Fibroblast of upper back skin (primary cell): ENCODE measurements at places on chromosomes 6 and 20.

DNA sequence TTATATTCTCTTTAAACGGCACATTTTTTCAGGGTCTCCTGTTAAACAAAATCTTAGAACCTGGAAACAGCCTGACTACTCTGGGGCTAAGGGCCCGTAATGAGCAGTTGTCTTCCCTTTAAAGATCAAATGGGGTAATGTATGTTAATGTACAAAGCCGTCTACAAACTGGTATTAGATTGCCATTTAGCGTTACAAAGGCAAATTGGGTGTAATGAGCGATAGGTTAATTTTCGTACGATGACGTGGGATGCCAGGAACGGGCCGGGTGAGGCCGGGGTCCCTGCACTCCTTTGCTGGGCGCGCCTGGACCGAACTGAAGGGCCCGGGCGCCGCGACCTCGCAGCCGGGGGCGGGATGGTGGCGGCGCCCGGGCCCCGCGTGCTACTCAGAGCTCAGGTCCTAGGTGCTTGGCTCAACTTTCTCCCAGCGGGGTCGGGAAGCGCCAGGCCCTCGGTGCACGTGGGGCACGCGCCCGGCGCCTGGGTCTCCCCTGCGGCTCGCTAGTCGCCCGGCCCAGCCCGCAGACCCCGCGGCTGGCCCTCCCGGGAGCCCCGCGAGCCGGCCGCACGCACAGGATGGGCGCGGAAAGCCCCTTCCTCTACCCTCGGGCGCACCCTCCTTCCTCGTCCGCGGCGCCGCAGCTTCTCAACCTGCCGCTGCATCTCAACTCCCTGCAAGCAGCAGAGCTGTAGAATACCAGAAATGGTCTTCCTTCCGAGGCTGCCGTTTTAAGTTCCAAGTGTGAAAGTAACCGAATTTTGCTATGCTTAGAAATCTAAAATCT is 5.9 kb downstream of the NKX2-4 start:
- DNase-seq = no peak

DNA sequence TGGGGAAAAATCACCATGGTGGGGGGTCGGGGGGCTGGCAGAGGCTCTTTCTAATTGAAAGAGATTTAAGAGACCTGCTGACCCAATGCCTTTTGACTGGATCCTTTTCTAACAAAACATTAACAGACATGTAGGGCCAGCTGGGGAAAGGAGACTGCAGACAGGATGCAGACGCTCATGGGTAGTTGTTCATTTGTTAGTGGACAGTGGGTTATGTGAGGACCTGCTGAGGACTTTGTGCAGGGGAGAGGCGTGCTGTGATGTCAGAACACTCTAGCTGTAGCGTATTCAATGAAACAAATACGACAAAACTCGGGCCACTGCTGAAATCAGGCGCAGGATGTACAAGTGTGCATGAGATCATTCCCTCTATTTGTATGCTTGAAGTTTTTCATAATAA is 1.2 kb downstream of the IP6K3 start:
- DNase-seq = no peak

- DNase-seq = peak; percentile 53
These were observed 290.2 kb downstream of the BTBD3 start for GRCh38 chr20:12207875-12208274.

DNA sequence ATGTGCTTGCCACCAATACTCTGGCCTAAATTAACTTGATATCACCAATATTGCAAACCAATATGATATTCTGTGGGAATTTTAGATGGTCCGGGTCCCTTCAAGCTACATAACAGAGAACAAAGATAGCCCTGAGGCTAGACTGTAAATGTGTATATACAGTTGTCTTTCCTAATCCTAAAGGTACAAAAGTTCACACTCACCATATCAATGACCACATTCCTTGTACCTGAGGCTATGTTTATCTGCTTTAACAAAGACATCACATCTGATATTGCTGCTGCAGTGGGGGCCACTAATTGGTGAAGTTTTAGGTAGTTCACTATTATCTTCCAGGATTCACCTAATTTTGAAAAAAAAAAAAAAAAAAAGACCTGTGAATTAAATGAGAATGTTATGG is 38.6 kb upstream of the VGLL2 start:
- DNase-seq = no peak

DNA sequence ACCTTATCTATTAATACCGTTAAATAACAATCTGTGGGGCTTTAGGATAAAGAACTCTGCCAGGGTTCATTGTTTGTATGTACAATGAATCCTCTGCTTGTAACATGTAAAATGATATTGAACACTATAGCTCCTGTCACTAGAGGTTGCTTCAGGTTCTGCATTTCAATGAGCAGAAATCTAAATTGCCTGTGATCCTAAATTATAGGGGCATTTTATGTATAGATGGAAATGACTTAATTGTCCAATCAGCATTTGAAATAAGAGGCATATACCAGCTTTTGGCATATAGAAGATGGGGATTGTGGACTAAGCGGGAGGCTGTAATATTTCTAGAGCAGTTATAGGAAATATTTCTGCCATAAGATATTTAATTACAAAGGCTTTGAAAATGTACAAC is 2.0 kb downstream of the NCOA3 start:
- no peak for DNase-seq

DNA sequence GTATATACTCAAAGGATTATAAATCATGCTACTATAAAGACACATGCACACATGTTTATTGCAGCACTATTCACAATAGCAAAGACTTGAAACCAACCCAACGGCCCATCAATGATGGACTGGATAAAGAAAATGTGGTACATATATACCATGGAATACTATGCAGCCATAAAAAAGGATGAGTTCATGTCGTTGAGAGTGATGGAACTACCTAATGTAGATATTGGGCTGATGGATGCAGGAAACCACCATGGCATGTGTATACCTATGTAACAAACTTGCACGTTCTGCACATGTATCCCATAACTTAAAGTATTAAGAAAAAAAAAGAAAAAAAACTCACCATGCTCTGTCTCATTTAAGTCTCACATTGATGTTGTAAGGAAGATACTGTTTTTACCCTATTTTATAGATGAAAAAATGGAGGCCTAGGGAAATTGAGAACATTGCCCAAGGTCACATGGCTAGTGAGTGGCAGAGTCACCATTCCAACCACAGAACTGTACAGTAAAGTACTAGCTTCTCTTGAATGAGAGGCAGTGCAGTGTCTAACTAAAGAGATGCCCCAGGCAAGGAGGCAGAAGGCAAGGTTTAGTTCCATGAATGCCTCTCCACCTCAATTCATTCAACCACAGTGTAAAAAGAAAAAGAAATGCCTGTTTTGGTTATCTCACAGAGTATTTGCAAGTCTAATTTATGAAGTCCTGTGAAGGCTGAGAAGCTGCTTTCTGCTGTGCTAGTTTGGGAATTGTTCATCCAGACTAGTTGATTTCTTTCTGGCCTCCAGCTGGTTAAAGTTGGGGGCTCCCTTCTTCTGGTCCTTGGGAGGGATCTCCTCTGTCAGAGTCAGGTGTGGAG is 68.2 kb downstream of the FIG4 start:
- no peak for DNase-seq

DNA sequence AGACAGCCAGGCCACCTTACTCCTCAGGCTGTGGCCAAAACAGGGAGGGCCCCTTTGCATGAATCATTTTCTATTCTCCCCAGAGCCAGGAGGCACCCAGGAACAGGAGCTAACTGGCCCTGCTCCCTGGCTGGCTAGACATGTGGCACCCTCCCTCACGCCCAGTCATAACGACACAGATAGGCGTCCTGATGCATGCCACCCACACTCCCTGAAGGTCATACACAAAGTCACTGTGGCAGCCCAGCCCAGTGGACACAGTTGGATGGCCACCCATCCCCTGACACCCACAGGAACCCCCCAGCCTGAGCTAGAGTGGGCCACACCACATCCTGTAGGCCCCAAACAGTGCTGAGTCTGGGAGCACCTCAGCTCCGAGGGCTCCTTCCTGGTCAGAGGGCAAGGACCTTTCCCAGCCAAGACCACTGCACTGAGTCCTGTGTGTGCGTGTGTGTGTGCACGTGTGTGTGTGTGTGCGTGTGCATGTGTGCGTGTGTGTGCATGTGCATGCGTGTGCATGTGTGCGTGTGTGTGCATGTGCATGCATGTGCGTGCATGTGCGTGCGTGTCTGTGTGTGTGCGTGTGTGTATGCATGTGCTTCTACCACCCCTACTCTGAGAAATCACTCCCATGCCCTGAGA is 21.6 kb downstream of the TFEB start:
- DNase-seq = no peak

DNA sequence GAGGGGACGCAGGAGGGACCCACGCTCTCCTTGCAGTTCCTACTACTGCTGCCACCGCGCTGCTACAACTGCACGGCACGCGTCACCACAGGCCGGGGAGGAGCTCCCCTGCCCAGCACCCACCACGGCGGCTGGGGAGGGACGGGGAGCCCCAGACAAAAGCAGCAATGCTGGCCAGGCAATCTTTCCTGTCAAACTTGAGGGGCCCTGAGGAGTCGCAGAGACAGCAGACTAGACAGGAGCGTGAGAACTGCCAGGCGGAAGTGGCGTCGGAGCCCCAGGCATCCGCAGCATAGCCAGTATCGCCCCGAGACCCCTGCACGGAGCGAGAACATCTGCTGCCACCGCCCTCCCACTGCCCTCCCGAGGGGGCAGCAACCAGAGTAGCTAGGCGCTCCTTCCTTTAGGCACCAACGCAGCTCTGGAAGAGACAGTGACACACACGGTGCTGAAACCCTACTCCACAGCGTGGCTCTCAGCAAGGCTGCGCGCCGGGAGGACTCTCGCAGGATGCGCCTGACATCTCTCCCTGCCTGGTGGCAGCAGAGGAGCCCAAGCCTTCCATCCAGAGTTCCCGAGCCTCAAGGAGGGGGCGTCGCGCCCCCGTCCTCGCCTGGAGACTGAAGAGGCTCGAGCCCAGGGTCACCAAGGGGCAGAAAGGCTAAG is 2.2 kb downstream of the TAF4 start:
- DNase-seq = peak; percentile 23

GRCh38 chr20:58901488-58902402 is 49.2 kb downstream of the GNAS start:
- DNase-seq = no peak
